ENCODE measurements at places on chromosomes 2 and 18.

- no peak for DNase-seq
Measured at GRCh38 chr2:120540719-120541552, 194.7 kb upstream of the GLI2 start.

- DNase-seq = no peak
Measured at GRCh38 chr2:96608469-96609455, 29.4 kb downstream of the KANSL3 start.

- DNase-seq = no peak
Measured at GRCh38 chr18:10417191-10417590, 37.2 kb upstream of the APCDD1 start.

DNA sequence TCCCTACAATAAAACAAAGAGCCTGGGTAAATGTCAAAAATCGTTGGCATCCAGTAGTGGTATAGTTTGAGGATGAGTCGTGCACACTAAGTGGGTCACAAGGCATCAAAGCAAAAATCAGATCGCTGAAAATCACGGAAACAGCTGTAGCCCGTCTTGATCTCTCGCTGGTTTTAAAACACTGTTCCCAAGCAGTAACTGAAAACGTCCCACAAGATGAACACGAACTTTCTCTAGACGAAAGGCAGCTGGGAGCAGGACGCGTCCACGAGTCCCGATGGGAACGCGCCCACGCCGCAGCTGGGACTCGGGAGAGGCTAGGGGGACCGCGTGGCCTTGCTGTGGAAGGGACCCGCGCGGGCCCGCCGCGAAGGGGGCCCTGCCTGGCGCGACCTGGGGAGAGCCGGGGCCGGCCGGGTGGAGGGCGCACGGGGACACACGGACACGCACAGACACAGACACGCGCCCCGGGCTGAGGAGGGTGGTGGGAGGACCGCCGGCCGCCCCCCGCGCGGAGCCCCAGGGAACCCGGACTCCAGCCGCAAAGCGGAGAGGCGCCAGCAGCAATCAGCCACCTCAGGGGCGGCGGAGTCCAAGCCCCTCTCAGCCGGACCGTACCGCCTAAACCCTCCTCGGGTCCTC, 651 bp downstream of the STK17B start:
- no peak for DNase-seq

Data from stimulated activated CD4-positive, alpha-beta T cell treated with anti-CD3 and anti-CD28 coated beads, Interleukin-1b, Interleukin-23, amount 100 ng/mL, for 1 hour (primary cell).